ENCODE measurements at places on chromosomes 11 and 22.

DNA sequence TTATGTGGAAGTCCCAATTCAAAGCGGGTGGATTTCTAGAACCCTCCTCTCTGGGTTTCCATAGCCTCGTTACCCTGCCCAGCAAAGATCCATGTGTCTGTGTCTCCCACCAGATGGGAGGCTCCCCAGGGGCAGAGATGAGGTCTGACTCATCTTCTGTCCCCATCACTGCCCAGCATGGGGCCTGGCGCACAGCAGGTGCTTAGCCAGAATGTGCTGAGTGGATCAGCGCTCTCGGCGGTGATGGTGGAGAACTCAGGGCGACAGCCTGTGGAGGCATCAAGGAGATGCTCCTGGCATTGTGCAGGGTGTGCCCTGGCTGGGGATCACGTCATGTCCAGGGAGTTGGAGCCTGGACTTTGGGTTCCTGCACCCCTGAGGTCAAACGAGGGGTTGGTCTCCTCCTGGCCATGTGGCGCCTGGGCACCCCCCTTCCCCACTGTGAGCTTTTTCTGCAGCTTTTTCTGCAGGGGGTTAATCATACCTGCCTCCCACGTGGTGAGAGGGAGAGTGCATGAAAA lies 46.1 kb upstream of the RFPL3 start:
- DNase-seq: no peak

GRCh38 chr22:37219533-37219932 lies 7.3 kb upstream of the SSTR3 start:
- no peak for DNase-seq

DNA sequence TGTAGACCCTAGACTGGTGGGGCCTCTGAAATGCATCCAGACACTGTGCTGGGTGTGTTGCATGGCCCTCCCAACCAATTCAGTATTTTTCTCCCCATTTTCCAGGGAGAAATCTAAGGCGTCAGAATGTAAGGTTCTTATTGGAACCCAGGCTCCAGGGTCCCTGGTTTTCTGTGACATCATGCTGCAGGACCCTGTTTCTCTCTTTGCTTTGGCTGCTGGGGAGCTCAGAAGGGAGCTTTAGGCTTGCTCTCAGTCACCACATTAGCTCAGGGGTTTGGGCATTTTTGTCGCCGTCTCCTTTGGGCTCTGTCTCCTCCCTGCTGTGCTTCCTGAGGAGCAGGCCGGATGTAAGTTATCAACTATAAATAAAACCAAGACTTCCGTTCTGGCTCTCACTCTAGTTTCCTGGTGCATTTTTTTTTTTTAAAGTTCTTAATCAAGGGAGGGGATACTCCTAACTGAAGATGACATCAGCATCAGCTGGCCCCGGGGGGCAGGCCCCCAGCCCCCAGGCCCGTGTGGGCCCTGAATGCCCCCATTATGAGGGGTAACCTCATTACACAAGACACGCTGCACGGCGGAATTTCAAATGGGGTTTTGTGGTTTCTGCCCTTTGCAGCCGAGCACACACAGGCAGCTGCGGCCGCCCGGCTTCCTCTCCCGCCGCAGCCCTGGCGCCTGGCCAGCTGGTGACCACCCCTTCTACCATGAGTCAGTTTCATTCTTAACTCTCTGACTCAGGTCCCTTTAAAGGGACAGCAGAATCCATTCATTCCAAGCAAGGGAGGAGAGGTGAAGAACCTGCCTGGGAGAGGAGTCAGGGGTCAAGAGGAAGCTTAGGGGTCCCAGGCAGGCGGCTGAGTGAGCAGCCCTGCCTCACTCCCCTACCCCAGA lies 3.2 kb downstream of the MYEOV start:
- peak; percentile 73 for DNase-seq

DNA sequence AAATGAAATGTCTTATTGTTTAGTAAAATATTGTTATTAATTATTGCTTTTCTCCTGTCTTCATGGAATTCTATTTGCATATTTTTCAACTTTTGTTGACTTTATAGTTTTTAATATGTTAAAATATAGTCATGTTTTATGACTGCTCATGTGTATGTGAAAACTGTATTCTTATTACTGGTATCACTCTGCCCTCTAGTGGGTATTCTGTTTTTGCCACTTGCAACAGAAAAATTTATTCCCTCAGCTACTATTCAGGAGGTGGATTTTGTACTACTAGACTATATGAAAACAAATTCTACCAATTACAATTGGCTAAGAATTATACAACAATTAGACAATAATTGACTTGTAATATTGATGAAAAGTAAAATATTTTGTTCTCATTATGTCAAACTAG lies 45.0 kb downstream of the OR4C6 start:
- peak; percentile 73 for DNase-seq

DNA sequence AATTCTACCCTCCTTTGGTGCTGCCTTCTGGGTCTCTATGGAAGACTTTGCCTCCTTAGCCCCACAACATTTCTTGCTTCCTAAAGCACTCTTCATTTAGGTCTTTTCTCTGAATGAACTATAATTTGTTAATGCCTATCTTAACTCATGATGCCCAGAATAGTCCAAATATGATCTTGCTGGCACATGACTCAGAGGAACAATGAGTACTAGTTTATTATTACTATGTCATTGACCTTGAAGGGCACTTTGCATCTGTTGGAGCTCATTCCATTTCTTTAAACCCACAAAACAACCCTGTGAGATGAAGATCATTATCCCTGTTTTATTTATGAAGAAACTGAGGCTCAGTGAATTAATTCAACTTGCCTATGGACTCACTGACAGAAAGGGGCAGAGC lies 320.2 kb upstream of the PLET1 start:
- no peak for DNase-seq

DNA sequence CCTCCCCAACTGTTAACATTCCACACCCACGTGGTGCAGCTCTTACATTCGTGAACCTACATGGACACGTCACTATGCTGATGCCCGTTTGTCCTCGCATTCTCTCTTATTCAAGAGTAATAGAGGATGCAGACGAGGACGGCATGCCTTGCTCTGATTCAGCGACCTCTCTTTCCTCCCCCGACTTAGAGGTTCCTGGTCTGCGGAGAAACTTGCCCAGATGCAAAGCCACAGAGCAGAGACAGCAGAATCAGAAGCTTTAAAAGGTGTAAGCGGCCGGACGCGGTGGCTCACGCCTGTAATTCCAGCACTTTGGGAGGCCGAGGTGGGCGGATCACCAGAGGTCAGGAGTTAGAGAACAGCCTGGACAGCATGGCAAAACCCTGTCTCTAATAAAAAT lies 288.0 kb downstream of the NTM start:
- no peak for DNase-seq

DNA sequence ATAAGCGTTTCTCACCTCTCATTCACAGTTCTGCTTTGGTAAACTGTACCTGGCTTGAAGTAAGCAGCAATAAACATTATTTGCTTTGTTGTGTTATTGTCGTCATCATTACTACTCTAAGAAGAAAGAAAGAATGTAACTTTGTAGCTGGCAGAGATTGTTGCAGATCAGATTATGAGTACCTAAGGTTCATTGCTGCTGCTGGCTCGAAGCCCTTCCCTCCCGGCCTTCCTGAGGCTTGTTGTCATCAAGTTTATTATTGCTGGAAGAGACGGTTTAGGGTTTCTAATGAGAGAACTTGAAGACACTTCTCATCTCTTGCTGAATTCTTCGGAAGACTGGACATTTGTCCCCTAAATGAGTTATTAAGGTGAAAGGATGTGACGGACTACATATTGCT lies 101.3 kb downstream of the GRAMD1B start:
- DNase-seq: no peak

DNA sequence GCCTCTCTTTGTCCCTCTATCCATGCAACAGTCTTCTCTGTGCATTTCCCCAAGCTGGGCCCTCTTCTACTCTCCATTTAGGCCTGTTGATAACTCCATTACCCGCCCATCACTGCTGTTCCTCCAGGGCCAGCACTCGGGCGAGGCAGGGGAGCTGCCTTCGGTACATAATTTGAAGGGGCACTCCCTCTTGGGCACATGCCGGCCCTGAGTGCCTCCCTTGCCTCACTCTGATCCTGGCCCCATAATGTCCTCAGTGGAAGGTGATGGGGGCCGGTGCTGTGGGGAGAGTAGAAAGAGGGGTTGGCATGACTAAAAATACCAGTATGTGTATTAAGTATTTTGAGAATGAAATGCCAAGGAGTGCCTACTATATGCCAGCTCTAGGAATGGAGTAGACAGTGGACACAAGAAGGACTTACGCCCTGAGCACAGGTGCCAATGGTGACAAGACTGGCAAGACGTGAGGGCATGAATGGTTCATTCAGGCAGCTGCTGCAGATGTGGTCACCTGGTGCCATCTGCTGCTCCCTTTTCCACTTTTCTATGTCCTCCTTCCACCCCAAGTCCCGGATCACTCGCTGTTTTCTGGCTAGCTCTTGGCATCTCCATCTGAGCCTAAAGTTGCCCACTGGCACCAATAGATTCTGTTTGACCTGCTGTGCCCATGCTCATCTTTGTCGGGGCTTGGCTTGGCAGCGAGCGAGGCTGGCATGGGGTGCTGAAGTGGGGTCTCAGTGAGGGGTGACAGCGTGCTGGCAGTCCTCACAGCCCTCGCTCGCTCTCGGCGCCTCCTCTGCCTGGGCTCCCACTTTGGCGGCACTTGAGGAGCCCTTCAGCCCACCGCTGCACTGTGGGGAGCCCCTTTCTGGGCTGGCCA lies 22.6 kb downstream of the TMEM218 start:
- DNase-seq: peak; percentile 68

DNA sequence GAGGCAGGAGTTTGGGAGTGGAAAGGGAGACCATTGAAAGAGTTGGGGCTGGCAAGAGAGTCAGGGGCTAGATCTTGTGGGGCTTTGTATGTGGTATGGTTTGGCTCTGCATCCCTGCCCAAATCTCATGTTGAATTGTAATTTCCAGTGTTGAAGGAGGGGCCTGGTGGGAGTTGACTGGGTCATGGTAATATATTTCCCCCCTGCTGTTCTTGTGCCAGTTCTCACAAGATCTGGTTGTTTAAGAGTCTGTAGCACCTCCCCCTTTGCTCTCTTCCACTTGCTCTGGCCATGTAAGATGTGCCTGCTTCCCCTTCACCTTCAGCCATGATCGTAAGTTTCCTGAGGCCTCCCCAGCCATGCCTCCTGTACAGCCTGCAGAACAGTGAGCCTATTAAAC lies 10.1 kb upstream of the RAB3IL1 start:
- DNase-seq: no peak

- DNase-seq: no peak
Observed at GRCh38 chr11:82539669-82540068, 194.0 kb downstream of the FAM181B start.

- DNase-seq: no peak
Observed at GRCh38 chr11:66420671-66421476, at the start of gene NPAS4. TSS of gene NPAS4 (plus strand) at chr11:66421035. CDS start at chr11:66421180, 145 bp downstream.

DNA sequence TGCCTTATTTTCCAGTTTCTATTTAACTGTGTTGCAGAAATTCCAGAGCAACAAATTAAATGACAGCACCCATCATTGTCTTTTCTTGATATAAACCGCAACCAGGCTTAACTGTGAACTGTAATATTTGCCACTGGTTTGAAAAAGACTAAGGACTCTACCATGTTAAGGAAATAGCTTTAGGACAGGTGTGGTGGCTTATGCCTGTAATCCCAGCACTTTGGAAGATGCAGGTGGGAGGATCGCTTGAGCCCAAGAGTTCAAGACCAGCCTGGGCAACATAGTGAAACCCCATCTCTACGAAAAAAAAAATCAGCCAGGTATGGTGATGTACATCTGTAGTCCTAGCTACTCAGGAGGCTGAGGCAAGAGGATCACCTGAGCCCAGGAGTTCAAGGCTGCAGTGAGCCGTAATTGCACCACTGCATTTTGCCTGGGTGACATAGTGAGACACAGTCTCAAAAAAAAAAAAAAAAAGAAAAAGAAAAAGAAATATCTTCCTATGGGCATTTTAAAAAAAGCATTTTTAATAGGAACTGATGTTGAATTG lies 28.8 kb downstream of the HIRA start:
- no peak for DNase-seq

- no peak for DNase-seq
Observed at GRCh38 chr11:108511851-108512474, 13.8 kb upstream of the POGLUT3 start.

DNA sequence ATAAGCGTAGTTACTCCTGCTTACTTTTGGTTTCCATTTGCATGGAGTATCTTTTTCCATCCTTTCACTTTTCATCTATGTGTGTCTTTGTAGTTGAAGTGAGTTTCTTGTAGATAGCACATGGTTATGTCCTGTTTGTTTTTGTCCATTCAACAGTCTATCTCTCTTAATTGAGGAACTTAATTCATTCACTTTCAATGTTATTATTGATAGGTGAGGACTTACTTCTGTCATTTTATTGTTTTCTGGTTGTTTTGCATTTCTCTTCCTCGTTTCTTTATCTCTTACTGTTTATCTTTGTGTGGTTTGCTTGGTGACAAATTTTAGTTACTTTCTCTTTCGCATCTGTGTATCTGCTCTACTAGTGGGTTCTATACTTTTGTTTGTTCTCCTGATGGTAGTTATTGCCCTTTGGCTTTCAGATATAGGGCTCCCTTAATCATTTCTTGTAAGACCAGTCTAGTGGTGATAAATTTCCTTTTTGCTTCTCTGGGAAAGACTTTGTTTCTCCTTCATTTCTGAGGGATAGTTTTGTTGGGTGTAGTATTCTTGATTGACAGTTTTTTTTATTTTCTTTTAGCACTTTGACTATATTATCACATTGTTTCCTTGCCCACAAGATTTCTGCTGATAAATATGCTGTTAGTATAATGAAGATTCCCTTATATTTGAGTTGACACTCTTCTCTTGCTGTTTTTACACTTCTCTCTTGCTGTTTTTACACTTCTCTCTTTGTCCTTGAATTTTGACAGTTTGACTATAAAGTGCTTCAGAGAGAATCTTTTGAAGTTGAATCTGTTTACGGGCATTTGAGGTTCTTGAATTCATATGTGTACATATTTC lies 9.0 kb upstream of the RAG1 start:
- no peak for DNase-seq

DNA sequence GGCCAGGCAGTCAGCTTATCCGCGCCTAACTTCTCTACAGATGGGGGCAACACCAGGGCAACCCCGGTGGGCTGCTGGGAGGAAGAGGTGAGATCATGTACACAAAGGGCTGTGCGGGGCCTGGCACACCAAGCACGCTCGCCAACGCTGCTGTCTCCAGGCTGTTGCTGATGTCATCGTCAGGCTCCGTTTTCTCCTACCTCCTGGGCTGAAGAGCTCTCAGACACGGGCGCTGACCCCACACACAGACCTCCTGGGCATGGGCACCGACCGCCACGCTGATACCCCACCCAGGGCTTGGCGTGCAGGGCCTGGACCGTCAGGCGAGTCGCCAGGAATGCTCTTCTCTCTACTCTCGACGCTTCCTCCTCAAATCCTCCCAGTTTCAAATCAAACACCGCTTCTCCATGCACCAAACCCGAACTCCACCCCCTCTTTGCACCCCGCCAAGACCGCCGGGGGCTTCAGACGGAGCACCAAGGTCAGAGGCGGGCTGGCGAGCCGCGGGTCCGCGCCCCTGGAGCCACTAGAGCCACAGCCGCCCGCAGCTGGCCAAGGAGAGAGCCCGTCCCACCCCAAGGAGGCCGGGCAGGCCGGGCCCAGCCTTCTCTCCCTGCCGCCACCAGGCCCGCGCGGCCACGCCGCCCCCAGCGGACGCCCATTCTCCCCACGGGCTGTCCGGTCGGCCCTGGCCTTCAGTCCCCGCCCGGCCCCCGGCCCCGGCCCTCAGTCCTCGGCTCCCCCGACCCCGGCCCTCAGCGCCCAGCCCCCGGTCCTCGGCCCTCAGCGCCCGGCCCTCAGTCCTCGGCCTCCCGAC lies 772 bp downstream of the SBF1 start:
- DNase-seq: peak; percentile 34

GRCh38 chr11:57633394-57634070 lies 16.2 kb downstream of the YPEL4 start:
- no peak for DNase-seq

Measured in T47D (cell line).